Vagina (tissue), 2 donors: ENCODE measurements at places on chromosomes 5 and 9.

GRCh38 chr5:29587832-29588231 is 1605.7 kb upstream of the CDH6 start:
- no peak for DNase-seq

DNA sequence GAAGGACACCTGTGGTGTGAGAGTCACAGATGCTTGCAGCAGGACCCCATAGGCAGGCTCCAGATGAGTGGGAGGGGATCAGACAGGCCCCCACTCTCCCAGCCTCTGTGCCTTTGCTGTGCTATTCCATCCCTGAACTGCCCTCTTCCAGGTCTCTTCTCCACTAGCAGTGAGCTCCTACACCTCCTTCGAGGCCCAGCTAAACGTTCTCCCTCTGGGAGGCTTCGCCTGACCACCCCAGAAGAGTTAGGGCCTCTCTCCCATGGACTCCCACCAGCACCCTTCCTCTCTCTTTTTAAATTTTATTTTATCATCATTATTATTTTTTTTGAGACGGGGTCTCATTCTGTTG is 35.9 kb upstream of the STRBP start:
- no peak for DNase-seq

DNA sequence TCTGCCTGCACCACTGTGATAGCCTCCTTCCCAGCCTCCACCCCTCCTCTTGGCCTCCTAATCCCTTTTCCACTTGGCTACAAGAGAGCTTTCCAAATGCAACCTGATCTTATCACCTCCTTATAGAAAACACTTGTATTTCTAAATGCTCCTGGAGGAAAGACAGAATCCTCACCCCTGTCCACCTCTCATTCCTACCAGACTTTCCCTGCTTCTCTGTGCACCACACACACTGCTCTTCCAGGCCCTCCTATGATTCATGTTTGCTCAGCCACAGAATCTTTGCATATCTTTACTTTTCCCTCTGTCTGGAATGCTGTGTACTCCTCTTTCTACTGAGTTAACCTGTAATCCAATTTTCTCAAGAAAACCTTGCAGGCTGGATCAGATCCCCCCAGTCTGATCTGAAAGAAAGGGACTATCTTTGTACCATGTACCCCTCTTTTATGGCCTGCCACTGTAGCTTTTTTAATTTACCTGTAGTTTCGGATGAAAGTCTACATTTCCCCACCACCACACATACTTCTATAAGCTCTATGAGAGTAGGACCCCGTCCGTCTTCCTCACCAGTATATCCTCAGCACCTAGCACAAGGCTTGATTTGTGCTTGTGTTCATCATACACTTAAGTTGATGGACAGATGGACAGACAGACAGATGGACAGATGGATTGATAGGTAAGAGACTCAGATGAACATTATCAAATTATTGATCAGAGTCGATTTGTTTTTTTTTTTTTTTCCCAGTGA is 95.3 kb downstream of the GALNT10 start:
- peak; percentile 25 for DNase-seq

DNA sequence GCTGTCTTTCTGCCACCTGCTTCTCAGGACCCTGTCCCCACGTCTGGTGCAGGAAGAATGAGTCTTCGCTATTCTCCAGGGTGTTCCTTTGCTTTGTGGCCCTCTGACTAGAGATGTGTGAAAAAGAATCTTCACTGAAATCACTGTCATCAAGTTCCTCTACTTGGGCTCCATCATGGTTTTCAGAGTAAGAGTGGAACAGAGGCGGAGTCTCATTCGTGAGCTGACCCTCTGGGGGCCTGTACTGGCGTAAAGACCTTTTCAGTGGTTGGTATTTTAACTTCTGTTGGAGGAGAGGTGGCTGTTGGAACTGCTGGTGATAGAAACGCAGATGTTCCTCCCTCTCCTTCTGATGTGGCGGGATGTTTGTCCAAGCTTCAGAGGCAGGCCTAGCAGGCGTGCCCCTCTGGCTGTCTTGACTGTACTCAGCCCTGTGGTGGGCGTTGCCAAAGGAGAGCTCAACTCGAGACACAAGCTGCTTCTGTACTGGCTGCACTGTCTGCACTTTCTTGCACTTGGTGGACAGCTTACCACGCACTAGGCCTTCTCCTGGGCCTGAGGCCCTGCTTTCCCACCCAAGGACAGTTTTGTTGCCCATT is 72.0 kb downstream of the KIF24 start:
- no peak for DNase-seq

DNA sequence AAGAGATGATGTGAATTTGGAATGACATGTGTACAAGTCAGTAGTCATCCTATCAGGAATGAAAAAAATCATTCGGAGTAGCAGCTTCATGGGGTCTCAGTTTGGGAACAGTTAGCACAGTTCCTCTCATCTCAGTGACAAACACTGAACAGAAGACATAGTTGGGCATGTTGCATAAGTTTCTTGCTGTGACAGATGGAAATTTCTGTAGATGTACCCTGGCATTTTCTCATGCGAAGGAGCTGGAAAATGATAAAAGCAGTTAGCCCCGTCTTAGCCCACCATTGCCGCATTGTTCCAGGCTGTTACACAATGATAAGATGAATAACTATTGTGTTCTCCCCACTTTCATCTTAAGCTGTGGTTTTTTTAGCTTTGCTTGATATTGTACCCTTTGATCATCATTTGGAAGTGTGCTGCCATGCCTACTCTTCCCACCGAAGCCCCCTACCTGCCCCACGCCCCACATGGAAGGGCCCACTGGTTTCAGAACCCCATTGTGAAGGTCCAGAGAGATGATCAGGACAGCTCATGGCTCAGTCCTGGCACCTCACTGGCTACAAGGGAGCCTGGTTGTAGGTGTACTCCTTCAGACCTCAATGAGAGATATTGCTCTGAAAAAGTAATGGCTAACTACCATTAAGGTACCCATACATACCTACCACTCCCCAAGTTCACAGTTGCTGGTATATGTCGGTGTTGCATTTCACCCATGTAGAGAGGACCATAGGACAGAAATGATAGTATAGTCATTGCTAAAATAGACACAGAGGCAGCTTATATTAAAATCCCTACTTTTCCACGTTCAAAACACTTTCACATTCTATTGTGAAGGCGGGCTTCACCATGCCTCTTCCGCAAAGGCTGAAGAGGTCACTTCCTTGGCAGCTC is 38.8 kb downstream of the SFXN1 start:
- DNase-seq: no peak

- no peak for DNase-seq
Measured at GRCh38 chr9:100167176-100167575, 68.1 kb downstream of the INVS start.

DNA sequence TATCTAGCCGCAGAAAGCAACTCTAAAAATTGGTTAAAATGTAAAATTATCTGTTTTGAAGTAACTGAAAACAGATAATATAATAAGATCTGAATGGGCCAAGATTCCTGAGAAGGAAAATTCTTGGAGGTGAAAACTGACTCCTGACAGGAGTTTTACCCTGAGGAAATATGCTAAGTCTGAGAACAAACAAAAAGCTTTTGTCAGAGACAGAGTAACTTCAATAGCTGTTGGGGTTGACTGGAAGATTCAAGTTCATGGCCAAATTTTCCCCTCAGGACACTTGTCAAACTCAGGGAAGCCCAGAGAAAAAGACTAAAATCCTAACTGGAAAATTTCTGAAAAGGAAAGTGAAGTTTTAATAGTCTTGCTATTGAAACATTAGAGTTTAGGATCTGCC is 5.7 kb downstream of the PCDHB4 start:
- no peak for DNase-seq

- no peak for DNase-seq
Measured at GRCh38 chr5:128636361-128636760, 98.3 kb upstream of the FBN2 start.

DNA sequence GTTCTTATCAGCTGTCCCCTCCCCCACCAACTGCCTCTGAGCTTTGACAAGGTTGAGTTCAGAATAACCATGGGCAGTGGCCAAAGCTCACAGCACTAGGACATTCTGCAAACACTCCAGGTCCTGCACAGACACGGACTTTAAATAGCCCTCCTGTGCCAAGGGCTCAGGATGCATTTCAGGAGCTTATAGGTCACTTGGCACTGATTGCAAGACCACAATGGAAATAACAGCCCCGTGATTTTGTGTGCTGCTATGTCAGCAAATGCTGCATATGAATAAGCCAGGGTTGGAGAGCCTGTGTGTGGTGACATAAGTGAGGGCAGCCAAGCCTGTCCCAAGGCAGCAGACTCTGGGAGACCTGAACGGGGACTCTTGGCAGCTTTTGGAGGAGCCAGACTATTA is 150.7 kb downstream of the DMRT2 start:
- DNase-seq: no peak

DNA sequence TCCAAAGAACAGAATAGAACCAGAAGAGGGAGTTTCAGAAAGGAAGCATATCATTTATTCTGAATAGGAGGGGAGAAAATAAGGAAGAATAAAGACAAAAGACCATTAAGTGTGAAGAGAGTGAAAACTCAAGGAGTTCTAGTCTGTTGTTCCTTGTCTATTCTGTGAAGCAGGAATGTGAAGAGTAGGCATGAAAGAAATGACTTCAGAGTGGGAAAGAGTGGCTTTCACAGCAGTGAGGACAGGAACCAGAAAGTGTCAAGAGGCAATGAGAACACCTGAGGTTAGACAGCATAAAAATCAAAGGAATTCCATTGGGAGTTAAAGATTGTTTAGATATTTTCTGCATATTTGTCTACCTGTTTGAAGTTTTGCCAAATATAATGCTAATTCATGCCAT is 768.8 kb upstream of the GRAMD2B start:
- DNase-seq: no peak

GRCh38 chr9:37446401-37446800 is 18.8 kb downstream of the ZBTB5 start:
- no peak for DNase-seq
